ENCODE measurements at places on chromosomes 4 and X. TPM values are rescaled to one million over a fixed set of nuclear protein-coding genes. Genes with fewer than 3 reads are reported as not detected.

CAMK2D gene
- total RNA-seq = 67.0 TPM

GAGE2A gene
- 0.52 TPM for total RNA-seq

ANXA5 gene
- 186 TPM for total RNA-seq

HHIP gene
- not detected for total RNA-seq

MTCP1 gene
- 10.7 TPM for total RNA-seq

TRIM60 gene
- not detected for total RNA-seq

PITX2 gene
- total RNA-seq = 8.3 TPM

MMRN1 gene
- total RNA-seq = 0.12 TPM

SYTL5 gene
- total RNA-seq = 0.20 TPM

GRCh38 chr4:2794486-2795299 lies 1.8 kb downstream of the SH3BP2 start:
- H3K36me3 ChIP-seq = no peaks in the 10 kb centered on the region
- H3K4me3 ChIP-seq = peak overlapping the region; percentile 53
- peak overlapping the region; percentile 12 for H3K27ac ChIP-seq
- no peak for DNase-seq
- H3K27me3 ChIP-seq = no peaks in the 10 kb centered on the region

DNA sequence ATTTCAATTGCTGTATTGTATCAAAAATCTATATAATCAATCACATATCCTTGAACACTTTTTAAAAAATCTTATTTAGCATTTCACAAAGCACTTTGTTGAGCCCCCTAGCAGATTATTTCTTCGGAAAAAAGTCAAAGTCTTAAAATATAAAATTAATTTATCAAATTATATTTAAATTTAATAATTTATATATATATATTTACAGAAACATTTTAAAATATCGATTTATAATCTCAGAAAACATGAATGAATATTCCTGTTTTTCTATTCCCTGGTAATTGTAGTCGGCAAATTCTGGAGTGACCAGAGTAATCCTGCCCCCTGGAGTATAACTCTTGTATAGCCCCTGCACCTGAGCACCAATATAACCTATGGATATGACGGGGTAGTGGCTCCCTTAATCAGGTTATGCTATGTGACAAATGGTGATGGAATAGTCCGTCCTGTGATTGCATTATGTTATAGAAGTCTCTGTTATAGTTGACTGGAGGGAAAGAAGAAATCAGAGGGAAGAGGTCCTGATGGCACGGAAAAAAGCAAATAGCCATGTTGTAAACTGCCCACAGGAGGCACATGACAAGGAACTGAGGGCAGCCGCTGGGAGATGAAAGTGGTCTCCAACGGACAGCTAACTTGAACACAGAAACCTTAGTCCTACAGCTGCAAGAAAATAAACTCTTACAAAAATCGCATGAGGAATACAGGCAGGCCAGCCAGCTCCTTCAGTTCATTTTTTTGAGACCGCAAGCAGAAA lies 1092.3 kb downstream of the ARAP2 start:
- H3K27me3 ChIP-seq = no peaks in the 10 kb centered on the region
- no peak overlapping the region for H3K4me3 ChIP-seq
- DNase-seq = peak; percentile 29
- no peaks in the 10 kb centered on the region for H3K36me3 ChIP-seq
- no peak overlapping the region for H3K27ac ChIP-seq
- no peaks in the 10 kb centered on the region for H3K4me1 ChIP-seq

DNA sequence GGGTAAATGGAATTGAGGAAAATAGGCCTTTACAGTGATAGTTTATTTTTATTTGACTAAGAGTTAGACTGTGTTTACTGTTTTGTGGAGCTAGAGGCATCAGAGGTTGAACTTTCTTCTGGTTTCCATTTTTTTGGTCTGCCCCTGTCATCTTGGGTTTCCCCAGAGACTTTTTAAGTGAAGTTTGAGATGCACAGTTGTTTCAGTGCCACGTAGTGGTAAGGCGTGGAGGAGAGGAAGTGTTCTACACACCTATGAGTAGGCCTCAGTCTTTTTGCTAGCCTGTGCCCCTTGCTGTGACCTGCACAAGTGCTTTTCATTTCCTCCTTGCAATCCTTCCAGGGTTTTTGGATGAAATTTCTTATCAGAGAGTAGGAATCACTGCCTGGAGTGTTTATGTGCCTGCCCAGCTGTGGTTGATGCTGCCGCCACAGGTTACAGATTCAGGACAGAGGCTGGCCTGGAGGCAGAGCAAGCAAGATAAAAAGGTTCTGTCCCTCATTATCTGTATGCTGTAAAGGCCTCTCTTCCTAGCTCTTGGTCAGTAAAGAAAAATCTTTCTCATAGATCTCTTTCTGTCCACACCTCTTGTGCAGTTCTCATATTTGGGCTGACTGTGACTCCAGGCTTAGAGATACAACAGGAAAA lies 12.5 kb upstream of the HSFX4 start:
- no peak overlapping the region for H3K27ac ChIP-seq
- no peak overlapping the region for H3K4me3 ChIP-seq
- H3K27me3 ChIP-seq = no peaks in the 10 kb centered on the region
- no peaks in the 10 kb centered on the region for H3K4me1 ChIP-seq
- H3K36me3 ChIP-seq = no peaks in the 10 kb centered on the region

DNA sequence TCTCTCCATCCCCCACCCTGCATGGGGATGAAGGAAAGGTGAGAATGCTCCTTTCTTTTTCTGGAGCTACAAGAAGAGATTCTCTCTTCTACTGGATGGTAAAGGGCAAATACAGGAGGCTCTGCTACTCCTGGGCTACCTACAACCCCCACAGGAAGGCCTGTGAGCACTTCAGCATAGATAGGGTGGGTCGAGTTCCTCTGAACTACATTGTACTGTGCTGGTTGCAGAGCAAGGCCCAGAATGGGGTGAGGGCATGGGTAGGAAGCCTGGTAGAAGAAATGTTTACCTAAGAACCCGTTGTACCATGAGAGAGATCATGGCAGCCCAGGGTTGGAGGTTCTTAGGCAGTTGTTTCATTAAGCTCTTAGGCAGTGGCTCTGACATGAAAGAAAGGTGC lies 510.4 kb downstream of the MID1IP1 start:
- no peaks in the 10 kb centered on the region for H3K36me3 ChIP-seq
- no peaks in the 10 kb centered on the region for H3K27me3 ChIP-seq
- H3K4me3 ChIP-seq = no peak overlapping the region
- peaks cover 10% of the 10 kb centered on the region for H3K4me1 ChIP-seq
- DNase-seq = no peak

GRCh38 chrX:18291006-18291545 lies 63.4 kb downstream of the SCML2 start:
- H3K4me1 ChIP-seq = no peaks in the 10 kb centered on the region
- H3K4me3 ChIP-seq = no peak overlapping the region
- no peak overlapping the region for H3K27ac ChIP-seq
- no peak for DNase-seq
- H3K27me3 ChIP-seq = no peaks in the 10 kb centered on the region
- H3K36me3 ChIP-seq = no peaks in the 10 kb centered on the region

- H3K4me1 ChIP-seq = no peaks in the 10 kb centered on the region
- no peaks in the 10 kb centered on the region for H3K36me3 ChIP-seq
- no peak for DNase-seq
Measured at GRCh38 chr4:38995660-38996005, 36.6 kb downstream of the TMEM156 start.

DNA sequence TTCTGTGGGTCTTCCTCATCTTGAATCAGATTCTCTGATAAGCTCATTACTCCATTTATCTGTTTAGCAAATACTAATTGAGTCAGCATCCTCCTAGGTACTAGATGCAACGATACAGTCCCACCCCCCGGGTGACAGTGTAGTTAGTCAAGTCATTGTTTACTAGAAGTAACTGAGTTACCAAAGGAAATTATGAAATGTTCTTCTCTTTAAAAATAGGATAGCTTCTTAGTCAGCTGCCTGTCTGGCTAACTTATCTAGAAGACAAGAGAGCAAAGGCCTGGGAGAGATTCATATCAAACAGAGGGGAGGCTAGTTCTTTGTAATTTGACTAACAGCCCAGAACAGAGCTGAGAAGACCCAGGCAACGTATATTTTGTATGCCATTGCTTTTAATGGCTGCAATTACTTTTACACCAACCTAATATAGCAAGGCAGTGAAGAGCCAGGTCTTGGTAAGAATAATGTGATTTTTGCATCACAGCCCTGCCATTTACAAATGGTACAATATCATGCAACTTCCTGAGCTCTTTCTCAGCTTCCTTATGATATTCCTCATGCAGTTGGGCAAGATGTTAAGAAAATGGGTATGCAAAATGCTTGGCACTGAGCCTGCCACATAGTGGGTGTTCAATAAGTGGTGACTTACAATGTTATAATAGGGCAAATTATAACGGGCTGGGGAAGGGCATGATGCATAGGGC lies 149.9 kb downstream of the CHIC2 start:
- H3K4me3 ChIP-seq = no peak overlapping the region
- H3K4me1 ChIP-seq = peaks cover 6% of the 10 kb centered on the region
- H3K36me3 ChIP-seq = no peaks in the 10 kb centered on the region
- DNase-seq = no peak
- H3K27me3 ChIP-seq = no peaks in the 10 kb centered on the region

- no peaks in the 10 kb centered on the region for H3K36me3 ChIP-seq
- no peaks in the 10 kb centered on the region for H3K4me1 ChIP-seq
- no peak overlapping the region for H3K27ac ChIP-seq
- no peak overlapping the region for H3K4me3 ChIP-seq
- no peaks in the 10 kb centered on the region for H3K27me3 ChIP-seq
Measured at GRCh38 chrX:38175139-38175538, 45.5 kb downstream of the SRPX start.

DNA sequence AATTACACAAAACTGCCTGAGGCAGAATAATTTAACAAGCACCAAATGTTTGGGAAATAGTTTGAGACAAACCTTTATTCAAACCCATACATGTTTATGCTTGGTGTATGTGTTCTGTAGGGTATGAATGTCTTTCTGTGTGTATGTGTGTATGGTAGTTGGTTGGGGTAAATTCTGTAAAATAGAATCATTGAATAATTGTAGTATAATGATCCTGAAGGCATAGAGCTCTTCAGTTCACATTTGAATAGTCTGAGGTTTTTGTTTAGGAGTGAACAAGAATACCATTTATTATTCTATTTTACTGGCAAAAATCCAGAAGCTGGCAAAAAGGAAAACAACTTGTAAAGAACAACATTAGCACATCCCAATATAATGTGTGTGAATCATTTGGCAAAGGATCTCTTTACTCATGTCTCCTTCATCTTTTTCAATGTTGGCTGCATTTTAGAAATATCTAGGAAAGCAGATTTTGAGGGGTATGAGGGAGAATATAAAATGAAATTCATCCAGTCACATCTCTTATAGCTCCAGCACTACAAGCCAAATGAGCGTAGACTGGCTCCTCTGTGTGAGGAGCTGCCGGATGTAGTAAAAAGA lies 360.0 kb downstream of the CHIC1 start:
- no peaks in the 10 kb centered on the region for H3K27me3 ChIP-seq
- no peak for DNase-seq
- H3K4me1 ChIP-seq = peaks cover 1% of the 10 kb centered on the region
- H3K36me3 ChIP-seq = no peaks in the 10 kb centered on the region
- no peak overlapping the region for H3K4me3 ChIP-seq
- no peak overlapping the region for H3K27ac ChIP-seq

- H3K4me1 ChIP-seq = no peaks in the 10 kb centered on the region
- no peak for DNase-seq
- 0 out of 2 replicates have a peak, but pooled peaks cover 3% of the 10 kb centered on the region for H3K27me3 ChIP-seq
- no peak overlapping the region for H3K27ac ChIP-seq
Measured at GRCh38 chr4:16884673-16885460, 13.6 kb downstream of the LDB2 start.

DNA sequence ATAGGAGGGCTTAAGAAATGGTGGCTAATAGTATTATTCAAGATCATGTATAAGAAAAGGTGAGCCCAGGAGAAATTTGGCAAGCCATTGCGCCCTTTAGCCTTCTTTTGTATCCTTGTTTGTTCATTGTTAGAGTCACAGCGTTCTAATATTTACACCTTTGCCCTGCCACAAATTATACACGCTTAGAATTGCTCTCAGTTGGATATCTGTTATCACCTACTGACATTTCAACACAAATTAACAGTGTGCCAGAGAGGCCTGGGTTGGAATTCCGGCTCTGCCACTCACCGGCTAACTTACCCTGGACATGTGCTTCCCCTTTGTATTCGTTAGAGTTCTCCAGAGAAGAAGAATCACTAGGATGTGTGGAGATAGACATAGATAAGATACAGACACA lies 148.7 kb upstream of the KIT start:
- H3K27ac ChIP-seq = no peak overlapping the region
- H3K4me3 ChIP-seq = no peak overlapping the region
- H3K36me3 ChIP-seq = no peaks in the 10 kb centered on the region
- no peaks in the 10 kb centered on the region for H3K4me1 ChIP-seq

DNA sequence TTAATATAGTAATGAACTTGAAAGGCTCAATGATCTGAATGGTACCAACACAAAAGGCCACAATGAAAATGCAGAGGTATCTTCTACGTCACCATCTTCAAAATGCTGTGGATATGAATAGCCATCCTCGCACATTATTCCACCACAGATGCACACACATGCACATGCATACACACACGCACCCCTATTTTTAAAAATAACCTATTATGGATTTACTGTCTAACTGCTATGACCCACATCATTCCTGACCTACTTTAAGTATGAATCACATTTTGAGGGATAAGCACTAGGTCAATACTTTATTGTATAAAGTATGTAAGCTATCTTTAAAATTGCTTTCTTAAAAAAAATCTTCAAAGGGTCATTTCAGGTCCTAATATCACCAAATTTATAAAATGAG lies 24.4 kb upstream of the CORIN start:
- H3K36me3 ChIP-seq = no peaks in the 10 kb centered on the region
- DNase-seq = no peak
- no peaks in the 10 kb centered on the region for H3K27me3 ChIP-seq

- H3K36me3 ChIP-seq = no peaks in the 10 kb centered on the region
- no peak for DNase-seq
- H3K4me1 ChIP-seq = peaks cover 7% of the 10 kb centered on the region
- no peak overlapping the region for H3K27ac ChIP-seq
- H3K4me3 ChIP-seq = no peak overlapping the region
Measured at GRCh38 chr4:106038012-106038411, 142.7 kb downstream of the NPNT start.

GRCh38 chrX:34332334-34332733 lies 200.2 kb upstream of the FAM47A start:
- H3K36me3 ChIP-seq = no peaks in the 10 kb centered on the region
- DNase-seq = no peak
- H3K27ac ChIP-seq = no peak overlapping the region
- no peaks in the 10 kb centered on the region for H3K4me1 ChIP-seq

DNA sequence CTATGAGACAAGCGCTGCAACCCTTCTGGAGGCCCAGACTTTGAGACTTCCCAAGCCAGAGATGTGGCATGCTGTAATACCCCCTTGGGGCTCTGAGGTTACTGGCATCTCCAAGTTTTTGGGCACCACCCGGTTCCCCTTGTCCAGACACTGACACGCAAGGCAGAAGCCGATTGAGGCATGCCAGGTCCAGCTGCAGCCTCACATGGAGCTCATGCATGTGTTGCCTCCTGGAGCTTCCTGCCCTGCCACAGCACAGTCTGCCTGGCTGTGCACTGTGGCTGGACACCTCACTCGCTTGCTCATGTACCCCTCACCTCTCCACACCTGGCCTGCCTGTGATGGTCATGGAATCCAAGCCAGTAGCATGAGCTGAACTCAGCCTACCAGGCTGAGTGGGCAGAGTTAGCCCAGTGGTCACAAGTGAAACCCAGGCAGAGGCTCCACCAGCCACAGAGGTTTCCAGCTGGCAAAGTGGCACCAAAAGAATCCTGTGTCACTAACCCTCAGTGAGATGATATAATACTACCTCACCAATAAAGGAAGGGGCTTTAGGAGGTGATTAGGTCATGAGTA lies 789.2 kb upstream of the INTU start:
- no peak overlapping the region for H3K27ac ChIP-seq
- H3K4me1 ChIP-seq = no peaks in the 10 kb centered on the region
- no peak overlapping the region for H3K4me3 ChIP-seq
- H3K27me3 ChIP-seq = no peaks in the 10 kb centered on the region
- H3K36me3 ChIP-seq = no peaks in the 10 kb centered on the region

Measured in HCT116 (cell line).